ENCODE measurements at places on chromosomes 12 and 14. TPM values are rescaled to one million over a fixed set of nuclear protein-coding genes. Genes with fewer than 3 reads are reported as not detected.

DIO2 gene
- not detected for total RNA-seq

TSPAN8 gene
- not detected for total RNA-seq

AP1G2 gene
- total RNA-seq = 30.9 TPM

CCDC196 gene
- total RNA-seq = not detected

NRIP2 gene
- total RNA-seq = not detected

C12orf42 gene
- total RNA-seq = not detected

ANKRD33 gene
- not detected for total RNA-seq

WDHD1 gene
- 21.0 TPM for total RNA-seq

OR4E1 gene
- not detected for total RNA-seq

TBX5 gene
- not detected for total RNA-seq

NPFF gene
- total RNA-seq = not detected

SLCO1B1 gene
- total RNA-seq = not detected

SP1 gene
- 47.3 TPM for total RNA-seq

C14orf180 gene
- not detected for total RNA-seq

CLEC4C gene
- total RNA-seq = not detected

BRI3BP gene
- 18.6 TPM for total RNA-seq

SPIC gene
- total RNA-seq = not detected

TRIAP1 gene
- 16.5 TPM for total RNA-seq

TEAD4 gene
- total RNA-seq = 10.3 TPM

OR4K5 gene
- total RNA-seq = not detected

INSM2 gene
- not detected for total RNA-seq

SEC23A gene
- total RNA-seq = 149 TPM

ZFYVE26 gene
- total RNA-seq = 107 TPM

GPR84 gene
- not detected for total RNA-seq

CIT gene
- total RNA-seq = 112 TPM

SLC5A8 gene
- total RNA-seq = 0.15 TPM

REP15 gene
- total RNA-seq = 2.5 TPM
